COLO829 (cell line): ENCODE measurements at places on chromosomes 4 and X.

GRCh38 chr4:186441502-186441901 lies 113.9 kb downstream of the MTNR1A start:
- DNase-seq, result no peak

GRCh38 chr4:650951-651883 lies 22.9 kb downstream of the ATP5ME start:
- DNase-seq, result no peak

GRCh38 chrX:24347881-24348280 lies 12.6 kb upstream of the SUPT20HL1 start:
- no peak for DNase-seq

GRCh38 chr4:117654079-117654478 lies 380.2 kb upstream of the NDST3 start:
- no peak for DNase-seq

- DNase-seq, result no peak
Observed at GRCh38 chr4:52670121-52670520, 11.0 kb upstream of the USP46 start.

DNA sequence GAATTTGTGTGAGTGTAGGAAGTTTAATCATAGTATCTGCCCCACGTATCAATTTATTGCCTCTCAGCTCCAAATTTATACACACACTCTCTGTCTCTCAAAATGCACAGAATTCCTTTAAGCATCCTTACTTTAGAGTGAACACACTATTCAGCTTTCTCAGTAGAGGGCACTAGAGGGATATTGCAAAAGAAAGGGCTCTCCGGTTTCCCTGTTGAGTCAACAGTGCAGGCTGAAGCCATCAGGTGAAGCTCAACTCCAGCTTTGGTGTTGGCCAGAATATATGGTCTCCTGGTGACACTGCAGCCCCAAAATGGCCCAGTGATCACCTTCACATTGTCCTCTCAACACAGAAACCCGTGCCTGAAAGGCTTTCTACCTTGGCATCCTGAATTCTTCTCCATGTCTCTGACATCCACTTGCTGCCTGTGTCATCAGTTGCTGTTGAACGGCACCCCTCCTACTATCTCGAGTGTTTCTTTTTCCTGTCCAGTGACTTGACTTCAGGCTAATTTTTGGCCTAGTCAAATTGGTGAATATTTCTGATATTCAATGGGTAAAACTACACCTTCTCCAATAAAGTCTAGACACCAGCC lies 670.5 kb downstream of the GABRG1 start:
- DNase-seq, result peak; percentile 8

GRCh38 chr4:77052352-77052751 lies 23.4 kb downstream of the CCNI start:
- no peak for DNase-seq

GRCh38 chr4:30721185-30722091 lies 1.3 kb downstream of the PCDH7 start:
- no peak for DNase-seq

DNA sequence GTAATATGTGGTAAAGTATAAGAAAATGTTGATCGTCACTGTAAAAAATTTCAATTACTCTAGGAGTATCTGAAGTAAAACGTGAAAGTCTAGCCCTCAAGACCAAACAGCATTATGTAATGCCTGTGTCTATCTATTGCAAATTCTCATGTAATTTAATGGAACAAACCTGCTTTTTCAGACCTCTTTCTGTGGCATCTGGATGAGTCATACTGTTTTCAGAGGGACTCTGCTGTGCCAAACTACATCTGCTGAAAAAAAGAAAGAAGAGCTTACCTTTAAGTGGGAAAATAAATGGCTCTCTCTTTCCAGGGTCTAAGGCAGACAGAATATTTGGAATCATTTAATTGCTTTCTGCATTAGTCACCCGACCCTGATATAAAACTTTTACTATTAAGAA lies 89.8 kb upstream of the ARMCX2 start:
- peak; percentile 33 for DNase-seq

- no peak for DNase-seq
Observed at GRCh38 chr4:173503330-173504180, 26.5 kb downstream of the HAND2 start.

GRCh38 chr4:101334963-101335572 lies 12.3 kb downstream of the PPP3CA start:
- no peak for DNase-seq

DNA sequence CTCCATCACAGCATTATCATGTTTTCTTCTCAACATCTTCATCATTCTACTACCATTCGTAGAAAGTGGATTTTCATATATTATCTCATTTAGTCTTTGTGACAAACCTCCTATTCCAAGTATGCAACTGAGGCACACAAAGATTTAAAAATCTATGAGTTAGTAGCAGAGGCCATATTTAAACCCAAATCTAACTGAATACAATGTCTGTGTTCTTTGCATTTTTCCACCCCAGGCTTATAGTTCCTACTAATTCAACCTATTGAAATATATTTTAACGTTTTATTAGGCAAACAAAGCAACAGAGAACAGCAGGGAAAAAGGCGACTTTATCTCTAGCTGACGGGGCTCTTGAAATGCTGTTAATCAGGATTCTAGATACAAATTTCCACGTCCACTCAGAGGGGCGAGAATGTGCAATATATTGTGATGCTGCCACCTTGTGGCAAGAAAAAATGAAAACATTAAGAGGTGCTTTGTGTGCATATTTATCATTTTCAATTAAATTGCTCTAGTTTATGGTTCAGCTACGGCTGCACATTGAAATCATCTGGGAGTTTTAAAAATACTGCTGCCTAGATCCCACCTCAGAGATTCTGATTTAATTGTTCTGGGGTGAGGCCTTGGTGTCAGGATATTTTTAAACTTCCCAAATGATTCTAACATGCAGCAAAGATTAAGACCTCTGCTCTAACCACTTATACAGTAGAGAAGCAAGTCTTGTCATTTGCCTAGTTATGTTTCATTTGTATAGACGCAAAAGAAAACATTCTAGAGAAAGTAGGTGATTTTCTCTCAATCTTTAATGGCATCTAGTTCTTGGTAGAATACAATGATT lies 315.9 kb downstream of the MAPK10 start:
- DNase-seq, result peak; percentile 18

- DNase-seq, result no peak
Observed at GRCh38 chrX:151816934-151817333, 82.4 kb downstream of the CNGA2 start.

GRCh38 chrX:46381630-46382029 lies 163.6 kb downstream of the ZNF674 start:
- DNase-seq, result no peak

DNA sequence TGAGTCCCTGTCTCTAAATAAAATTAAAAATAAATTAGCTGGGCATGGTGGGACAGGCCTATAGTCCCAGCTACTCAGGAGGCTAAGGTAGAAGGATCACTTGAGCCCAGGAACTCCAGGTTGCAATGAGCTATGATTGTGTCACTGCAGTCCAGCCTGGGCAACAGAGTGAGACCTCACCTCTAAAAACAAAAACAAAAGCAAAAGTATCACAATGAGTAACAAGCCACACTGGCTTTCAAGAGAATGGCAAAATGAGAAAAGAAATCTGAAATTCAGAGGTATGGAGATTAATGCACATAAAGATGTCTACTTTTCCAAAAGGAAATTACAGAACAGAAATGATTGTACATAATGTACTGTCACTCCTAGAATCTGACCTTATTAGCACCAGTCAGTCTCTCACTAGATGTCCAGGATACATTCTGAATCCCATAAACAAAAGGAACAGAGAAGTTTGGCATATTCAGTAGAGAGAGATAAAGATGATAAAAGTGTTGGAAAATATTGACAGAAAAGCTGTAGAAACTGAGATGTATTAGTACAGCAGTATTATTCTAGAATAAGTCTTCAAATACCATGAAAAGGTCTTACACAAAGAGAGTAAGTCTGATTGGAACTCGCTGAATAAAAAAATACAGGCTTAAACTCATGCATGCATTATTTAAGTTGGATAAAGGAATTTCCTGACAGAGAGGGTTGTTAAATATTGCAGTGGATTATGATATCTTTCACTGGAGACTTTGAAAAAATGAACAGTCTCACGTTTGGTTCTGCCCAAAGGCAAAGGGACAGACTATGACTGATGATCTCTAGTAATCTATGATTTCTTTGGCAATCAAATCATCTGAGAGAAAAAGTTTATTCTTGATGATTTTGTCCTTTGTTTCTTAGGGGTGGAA lies 102.5 kb downstream of the SH3RF1 start:
- DNase-seq, result no peak

DNA sequence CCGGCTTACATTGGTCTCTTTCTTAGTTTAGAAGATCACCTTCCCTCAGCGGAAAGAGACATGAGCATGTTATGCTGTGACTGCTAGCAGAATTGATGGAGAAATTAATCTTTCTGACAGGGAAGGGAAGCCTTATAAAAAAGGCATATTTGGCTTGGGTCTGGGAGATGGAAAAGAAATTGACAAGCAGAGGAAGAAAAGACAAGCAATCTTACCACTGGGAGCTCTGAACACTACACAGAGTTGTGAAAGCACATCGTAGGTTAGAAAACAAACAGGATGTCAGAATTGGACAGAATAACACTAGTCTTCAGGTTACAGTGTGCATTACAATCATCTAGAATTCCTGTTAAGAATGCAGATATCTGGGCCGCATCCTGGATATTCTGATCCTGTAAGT lies 1493.8 kb upstream of the IGFBP7 start:
- no peak for DNase-seq

GRCh38 chrX:70176938-70177533 lies at the start of gene DGAT2L6:
Gene DGAT2L6 (plus strand): TSS chrX:70177483. CDS start chrX:70177583, 100 bp downstream.
- DNase-seq, result peak; percentile 28

GRCh38 chrX:57367649-57368048 lies 81.1 kb downstream of the FAAH2 start:
- DNase-seq, result no peak

DNA sequence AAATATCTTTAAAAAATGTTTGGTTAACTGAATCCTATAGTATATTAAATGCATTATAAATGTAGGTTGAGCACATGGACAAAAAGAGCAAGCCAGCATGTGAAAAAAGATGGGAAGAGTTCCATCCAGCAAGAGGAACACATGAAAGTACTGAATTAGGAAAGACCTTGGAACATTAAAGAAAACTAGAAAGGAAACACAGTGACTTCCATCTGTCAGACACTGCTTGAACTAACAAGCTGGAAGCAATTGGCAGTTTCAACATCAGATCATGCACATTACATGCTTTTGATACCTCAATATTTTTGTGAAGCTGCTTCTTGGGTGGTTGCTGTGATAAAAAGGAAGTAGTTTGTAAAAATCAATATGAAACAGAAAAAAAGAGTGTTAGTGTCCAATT lies 626.8 kb upstream of the GNPDA2 start:
- no peak for DNase-seq

- peak; percentile 24 for DNase-seq
Observed at GRCh38 chrX:129534816-129535578, 5.1 kb upstream of the OCRL start.

DNA sequence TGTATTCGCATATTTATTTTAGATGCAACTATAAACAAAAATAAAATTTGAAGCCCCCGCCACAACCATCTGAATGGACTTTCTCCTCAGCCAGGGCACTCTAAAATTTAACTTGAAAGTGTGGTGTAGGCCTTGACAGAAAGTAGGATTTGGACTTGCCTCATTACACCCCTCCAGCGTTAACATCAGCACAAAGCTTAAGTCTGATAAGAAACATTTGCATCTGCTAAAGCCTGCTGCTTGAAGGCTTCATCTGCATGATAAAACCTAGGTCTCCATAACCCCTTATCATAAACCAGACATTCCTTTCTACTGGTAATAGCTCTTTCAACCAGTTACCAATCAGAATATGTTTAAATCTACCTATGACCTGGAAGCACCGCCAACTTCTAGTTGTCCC lies 1046.5 kb downstream of the FAT4 start:
- DNase-seq, result no peak

- no peak for DNase-seq
Observed at GRCh38 chr4:115515366-115515765, 401.9 kb upstream of the NDST4 start.
